ENCODE measurements at places on chromosomes 11 and 22.

- peaks cover 1% of the 10 kb centered on the region for H3K4me1 ChIP-seq
- H3K36me3 ChIP-seq: no peaks in the 10 kb centered on the region
- H3K27ac ChIP-seq: no peak overlapping the region
- H3K4me3 ChIP-seq: no peak overlapping the region
- peak; percentile 65 for DNase-seq
Observed at GRCh38 chr22:50691521-50691920, 18.9 kb downstream of the SHANK3 start.

DNA sequence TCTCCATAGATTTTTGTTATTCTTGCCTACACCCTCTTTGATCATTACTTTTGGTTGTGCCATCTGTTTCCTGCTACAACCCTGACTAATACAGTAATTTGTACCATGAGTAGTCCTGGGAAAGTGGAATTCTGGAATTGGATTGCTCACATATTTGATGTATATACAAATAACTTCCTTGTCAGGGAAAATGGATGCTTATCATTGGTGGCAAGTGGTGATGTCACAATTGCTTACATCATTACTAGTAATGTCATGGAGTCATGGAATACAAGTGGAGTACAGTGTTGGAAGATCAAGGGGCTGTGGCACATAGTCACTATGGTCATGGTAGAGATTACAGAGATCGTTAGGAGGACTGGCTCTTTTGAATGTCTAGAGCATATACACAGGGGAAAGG is 24.4 kb downstream of the AASDHPPT start:
- DNase-seq: no peak
- H3K27me3 ChIP-seq: no peaks in the 10 kb centered on the region
- peaks cover 14% of the 10 kb centered on the region for H3K36me3 ChIP-seq
- no peak overlapping the region for H3K4me3 ChIP-seq
- H3K27ac ChIP-seq: no peak overlapping the region

DNA sequence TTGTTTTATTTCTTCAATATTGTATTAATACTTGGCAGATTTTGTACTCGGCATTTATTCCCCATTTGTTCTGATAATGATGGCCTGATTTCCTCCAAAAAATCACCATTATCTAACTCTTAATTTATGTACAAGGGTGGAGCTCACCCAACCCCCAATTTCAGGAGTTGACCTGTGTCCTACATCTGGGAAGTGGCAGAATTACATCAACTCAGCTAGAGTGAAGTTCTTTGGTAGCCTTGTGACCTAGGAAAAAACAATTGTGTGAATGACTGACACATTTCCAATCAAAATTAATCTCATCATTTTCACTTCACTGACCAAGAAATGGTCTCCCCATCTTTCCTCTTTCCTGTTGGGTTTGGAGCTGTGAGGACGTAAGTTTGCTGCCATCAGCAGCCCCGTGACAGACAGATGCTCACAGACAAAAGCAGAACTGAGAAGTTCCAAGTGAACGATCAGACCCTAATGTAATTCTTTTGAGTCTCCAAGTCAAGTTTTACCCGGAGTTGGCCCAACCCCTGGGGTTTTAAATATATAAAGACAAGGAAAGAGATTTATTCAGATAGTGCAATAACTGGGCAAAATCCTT is 16.6 kb upstream of the MS4A6E start:
- no peaks in the 10 kb centered on the region for H3K27me3 ChIP-seq
- H3K27ac ChIP-seq: no peak overlapping the region
- H3K4me1 ChIP-seq: no peaks in the 10 kb centered on the region
- DNase-seq: no peak
- H3K4me3 ChIP-seq: no peak overlapping the region
- no peaks in the 10 kb centered on the region for H3K36me3 ChIP-seq

DNA sequence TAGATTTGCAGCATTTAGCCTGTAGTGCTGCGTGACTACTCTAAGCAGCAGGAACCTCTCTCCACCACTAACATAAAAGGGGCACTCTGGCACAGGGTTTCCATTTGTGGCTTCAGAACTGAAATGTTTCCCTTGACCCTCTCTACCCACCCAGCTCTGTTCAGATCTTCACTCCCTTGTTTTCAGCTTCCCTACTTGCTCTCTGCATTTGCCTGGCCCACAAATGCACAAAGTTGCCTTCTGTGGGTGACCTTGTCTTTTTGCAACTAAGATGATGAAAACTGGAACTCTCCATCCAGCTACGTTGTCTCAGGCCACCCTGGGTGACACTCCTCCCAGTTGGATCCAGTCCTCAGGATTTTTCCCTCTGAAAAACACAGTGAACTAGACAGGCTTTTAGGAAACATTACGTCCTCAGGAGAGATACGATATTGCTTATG is 19.8 kb upstream of the PSMA1 start:
- no peaks in the 10 kb centered on the region for H3K27me3 ChIP-seq
- peaks cover 46% of the 10 kb centered on the region for H3K4me1 ChIP-seq
- H3K27ac ChIP-seq: peak overlapping the region; percentile 31
- H3K36me3 ChIP-seq: peaks cover 24% of the 10 kb centered on the region
- H3K4me3 ChIP-seq: no peak overlapping the region

- no peak for DNase-seq
- no peaks in the 10 kb centered on the region for H3K27me3 ChIP-seq
- no peak overlapping the region for H3K4me3 ChIP-seq
Observed at GRCh38 chr11:126570489-126570888, 215.0 kb downstream of the ST3GAL4 start.

DNA sequence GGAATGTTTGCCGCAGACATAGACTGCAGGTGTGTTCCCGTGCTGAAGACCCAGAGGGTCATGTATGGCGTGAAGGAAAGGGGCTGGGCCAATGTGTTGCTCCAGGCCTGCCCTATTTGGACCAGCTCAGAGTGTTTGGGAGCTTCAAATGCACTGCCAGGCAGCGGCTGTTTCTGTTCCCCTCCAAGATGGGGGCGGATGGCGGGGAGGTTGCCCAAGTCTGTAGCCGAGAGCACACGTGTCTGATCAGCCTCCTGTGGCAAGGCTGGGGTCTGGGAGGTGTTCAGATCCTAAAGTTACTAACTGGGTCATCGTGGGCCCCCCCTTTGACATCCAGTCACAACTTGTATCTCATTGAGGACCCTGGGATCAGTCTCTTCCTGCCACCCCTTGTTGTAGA is 45.5 kb downstream of the CACNA1I start:
- peaks cover 22% of the 10 kb centered on the region for H3K27me3 ChIP-seq
- no peaks in the 10 kb centered on the region for H3K36me3 ChIP-seq
- H3K27ac ChIP-seq: no peak overlapping the region
- no peak overlapping the region for H3K4me3 ChIP-seq
- H3K4me1 ChIP-seq: peaks cover 17% of the 10 kb centered on the region

DNA sequence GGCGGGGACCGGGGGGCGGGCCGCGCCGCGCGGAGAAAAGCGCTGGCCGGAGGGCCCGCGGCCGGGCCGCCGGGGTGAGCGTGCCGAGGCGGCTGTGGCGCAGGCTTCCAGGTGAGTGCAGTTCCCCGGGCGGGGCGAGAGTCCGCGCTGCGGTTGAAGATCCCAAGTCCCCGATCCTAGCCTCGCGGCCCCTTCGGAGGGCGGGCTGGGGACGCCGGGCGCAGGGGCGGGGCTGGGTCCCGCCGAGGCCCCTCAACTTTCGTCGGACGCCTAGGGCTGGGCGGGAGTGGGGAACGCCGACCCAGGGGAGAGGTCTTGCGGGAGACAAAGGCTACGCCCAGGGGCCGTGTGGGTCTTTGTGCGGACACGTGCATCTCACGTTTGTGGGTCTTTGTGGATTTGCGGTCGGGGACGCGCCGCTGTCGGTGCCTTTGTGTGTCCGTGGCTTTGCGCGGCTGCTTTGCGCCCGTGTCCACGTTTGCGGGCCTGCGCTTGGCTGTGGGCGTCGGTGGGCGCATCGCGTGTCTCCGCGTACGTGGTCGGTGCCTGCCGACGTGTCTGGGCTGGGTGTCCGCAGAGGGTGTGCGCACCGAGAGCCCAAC is at the start of gene TSKU:
TSKU (plus strand) TSS at position 63 of the 602 bp plus-strand sequence. CDS start 12,261 bp downstream, outside the sequence.
- peaks cover 24% of the 10 kb centered on the region for H3K4me1 ChIP-seq
- H3K27ac ChIP-seq: peak within 1 kb of the TSS; percentile 93
- DNase-seq: no peak
- peak within 1 kb of the TSS; percentile 94 for H3K4me3 ChIP-seq

DNA sequence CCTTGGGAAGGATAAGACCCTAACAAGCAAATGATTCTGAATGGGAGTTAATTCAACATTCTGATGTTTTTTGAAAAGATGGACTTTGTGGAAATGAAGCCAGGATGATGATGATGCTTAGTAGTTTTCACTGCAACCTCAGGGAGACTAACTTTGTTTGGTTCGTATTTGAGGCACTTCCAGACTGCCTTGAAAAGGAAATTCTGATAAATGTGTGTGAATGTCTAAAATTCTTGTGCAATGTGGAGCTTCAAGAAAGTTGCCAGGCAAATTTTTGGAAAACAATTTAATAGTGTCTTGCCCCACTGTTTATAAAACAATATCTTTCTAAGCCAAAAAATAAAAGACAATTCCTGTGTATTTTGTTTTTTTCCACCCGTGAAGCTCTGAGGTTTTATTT is 11.2 kb upstream of the NAV2 start:
- peaks cover 15% of the 10 kb centered on the region for H3K27me3 ChIP-seq
- H3K27ac ChIP-seq: no peak overlapping the region
- no peak for DNase-seq
- H3K4me3 ChIP-seq: no peak overlapping the region
- H3K36me3 ChIP-seq: no peaks in the 10 kb centered on the region

- DNase-seq: no peak
- peaks cover 2% of the 10 kb centered on the region for H3K36me3 ChIP-seq
- H3K4me3 ChIP-seq: no peak overlapping the region
- no peaks in the 10 kb centered on the region for H3K27me3 ChIP-seq
Observed at GRCh38 chr22:45212306-45212709, 28.4 kb downstream of the KIAA0930 start.

- H3K27ac ChIP-seq: no peak overlapping the region
Observed at GRCh38 chr11:35735411-35735810, 72.8 kb downstream of the TRIM44 start.

- H3K4me1 ChIP-seq: no peaks in the 10 kb centered on the region
- no peak overlapping the region for H3K4me3 ChIP-seq
Observed at GRCh38 chr11:28464252-28464867, 356.2 kb downstream of the METTL15 start.

DNA sequence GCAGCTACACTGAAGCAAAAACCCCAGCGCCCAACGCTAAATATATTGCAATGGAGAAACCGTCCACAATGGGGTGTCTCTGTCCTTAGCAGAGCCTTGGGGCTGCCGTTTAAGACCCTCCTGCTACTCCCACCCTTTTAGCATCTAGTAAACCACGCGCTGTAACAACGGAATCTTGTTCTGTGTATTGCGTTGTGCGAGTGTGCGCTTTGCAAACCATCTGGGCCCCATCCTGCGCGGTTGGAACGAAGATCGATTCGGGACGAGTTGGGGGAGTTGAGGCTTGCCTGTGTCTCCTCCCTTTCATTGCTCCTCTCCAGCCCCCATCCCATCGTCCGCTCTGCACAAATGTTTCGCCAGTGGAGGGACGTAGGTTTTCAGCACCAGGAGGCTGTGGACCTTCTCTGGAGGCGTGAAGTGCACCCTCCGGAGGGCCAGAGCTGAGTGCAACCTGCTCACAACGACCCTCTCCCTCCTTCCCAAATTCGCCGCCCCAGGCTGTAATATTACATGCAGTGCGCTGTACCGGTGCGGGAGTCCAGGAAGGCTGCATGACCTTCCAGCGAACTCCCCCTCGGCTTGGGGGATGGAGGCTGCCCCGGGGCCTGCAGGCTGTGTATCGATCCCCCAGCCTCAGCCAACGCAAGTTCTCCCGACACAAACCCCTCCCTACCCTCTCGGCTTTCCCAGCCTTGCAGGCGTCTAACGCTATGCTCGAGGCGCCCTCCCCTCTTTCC is 1.6 kb upstream of the KMT2A start:
- H3K4me3 ChIP-seq: peak overlapping the region; percentile 88
- H3K4me1 ChIP-seq: peaks cover 27% of the 10 kb centered on the region
- peaks cover 13% of the 10 kb centered on the region for H3K36me3 ChIP-seq
- peak overlapping the region; percentile 90 for H3K27ac ChIP-seq

GRCh38 chr11:124072147-124072546 is 31.0 kb upstream of the OR10G7 start:
- no peak overlapping the region for H3K27ac ChIP-seq
- no peak for DNase-seq
- peaks cover 17% of the 10 kb centered on the region for H3K4me1 ChIP-seq
- peaks cover 23% of the 10 kb centered on the region for H3K27me3 ChIP-seq
- no peak overlapping the region for H3K4me3 ChIP-seq

DNA sequence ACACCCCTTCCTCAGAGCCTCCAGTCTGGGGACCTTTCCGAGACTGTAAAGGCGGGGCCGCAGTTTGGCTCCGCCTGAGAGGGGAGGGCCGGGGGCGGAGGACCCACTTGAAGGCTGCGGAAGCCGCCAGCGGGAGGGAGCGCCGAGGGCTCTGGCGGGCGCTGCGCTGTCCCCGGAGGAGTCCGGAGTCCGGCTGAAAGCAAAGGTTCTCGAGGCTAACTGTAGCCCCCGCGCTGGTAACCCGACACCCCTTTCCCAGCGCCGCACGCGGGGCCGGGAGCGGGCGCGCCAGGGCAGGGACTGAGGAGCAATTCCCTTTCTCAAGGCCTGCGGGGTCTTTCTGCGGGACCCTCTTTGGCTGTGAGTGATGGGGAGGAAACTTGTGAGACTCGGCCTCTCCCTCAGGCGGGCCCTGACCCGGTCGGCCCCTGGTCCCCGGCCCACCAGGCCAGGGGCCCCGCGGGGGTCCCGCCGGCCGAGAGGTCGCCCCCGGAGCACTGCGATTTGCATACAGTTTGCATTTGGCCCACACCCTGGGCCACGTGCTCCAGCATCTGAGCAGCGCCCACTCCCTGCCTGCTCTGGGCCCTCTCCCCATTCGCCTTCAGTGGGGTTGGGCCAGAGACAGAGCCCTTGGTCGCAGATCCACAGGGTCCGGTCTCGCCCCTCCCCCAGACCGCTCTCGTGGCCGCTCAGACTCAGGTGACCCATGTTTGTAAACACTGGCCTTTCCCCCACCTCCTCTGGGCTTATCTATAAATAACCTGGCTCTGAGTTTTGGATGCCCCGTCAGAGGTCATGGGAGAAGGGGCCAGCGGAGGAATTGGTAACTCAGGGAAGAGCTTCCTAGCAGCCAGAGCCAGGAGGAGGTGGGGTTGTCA is 519 bp upstream of the ART5 start:
- H3K27ac ChIP-seq: no peak overlapping the region
- H3K36me3 ChIP-seq: no peaks in the 10 kb centered on the region
- peaks cover 6% of the 10 kb centered on the region for H3K4me1 ChIP-seq
- H3K27me3 ChIP-seq: peaks cover 30% of the 10 kb centered on the region
- no peak overlapping the region for H3K4me3 ChIP-seq

GRCh38 chr11:117443266-117444186 is 115.9 kb downstream of the CEP164 start:
- H3K4me1 ChIP-seq: no peaks in the 10 kb centered on the region
- no peak overlapping the region for H3K27ac ChIP-seq
- H3K36me3 ChIP-seq: no peaks in the 10 kb centered on the region
- no peak overlapping the region for H3K4me3 ChIP-seq
- peaks cover 14% of the 10 kb centered on the region for H3K27me3 ChIP-seq

DNA sequence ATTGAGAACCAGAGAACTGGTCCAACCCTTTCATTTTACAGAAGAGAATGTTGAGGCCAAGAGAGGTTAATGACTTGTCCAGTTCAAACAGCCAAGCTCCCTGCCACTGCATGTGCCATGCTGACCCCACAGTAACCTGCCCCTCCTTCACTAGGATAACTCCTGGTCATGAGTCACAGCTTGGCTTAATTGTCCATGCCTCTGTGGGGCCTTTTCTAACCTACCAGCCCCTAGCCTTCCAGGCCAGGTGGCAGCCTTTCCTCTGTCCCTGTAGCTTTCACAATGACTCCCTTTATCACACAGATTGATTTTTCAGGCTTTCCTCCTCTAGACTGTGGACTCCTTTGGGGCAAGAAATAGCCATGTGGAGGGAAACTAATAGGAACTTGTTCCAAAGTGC is 97.2 kb downstream of the PIWIL4 start:
- H3K36me3 ChIP-seq: no peaks in the 10 kb centered on the region
- H3K4me3 ChIP-seq: no peak overlapping the region
- H3K27me3 ChIP-seq: peaks cover 7% of the 10 kb centered on the region

- peak overlapping the region; percentile 62 for H3K27ac ChIP-seq
- DNase-seq: no peak
- no peaks in the 10 kb centered on the region for H3K27me3 ChIP-seq
- peaks cover 33% of the 10 kb centered on the region for H3K4me1 ChIP-seq
Observed at GRCh38 chr11:68552542-68552941, 92.0 kb downstream of the PPP6R3 start.

All from activated CD8-positive, alpha-beta T cell treated with anti-CD3 and anti-CD28 coated beads, Interleukin-2, amount 10 ng/mL, durations not matched to agents 7 days and 5 days (primary cell).